ENCODE measurements at places on chromosomes 7 and 10. TPM values are rescaled to one million over a fixed set of nuclear protein-coding genes. Genes with fewer than 3 reads are reported as not detected.

Gene C10orf105
- 0.25 TPM for total RNA-seq

- H3K36me3 ChIP-seq: no peaks in the 10 kb centered on the region
- peak overlapping the region; percentile 84 for H3K27ac ChIP-seq
- peaks cover 18% of the 10 kb centered on the region for H3K4me1 ChIP-seq
- peak; percentile 26 for DNase-seq
- peak overlapping the region; percentile 74 for H3K4me3 ChIP-seq
Measured at GRCh38 chr7:29091715-29092114, 54.6 kb downstream of the CPVL start.

DNA sequence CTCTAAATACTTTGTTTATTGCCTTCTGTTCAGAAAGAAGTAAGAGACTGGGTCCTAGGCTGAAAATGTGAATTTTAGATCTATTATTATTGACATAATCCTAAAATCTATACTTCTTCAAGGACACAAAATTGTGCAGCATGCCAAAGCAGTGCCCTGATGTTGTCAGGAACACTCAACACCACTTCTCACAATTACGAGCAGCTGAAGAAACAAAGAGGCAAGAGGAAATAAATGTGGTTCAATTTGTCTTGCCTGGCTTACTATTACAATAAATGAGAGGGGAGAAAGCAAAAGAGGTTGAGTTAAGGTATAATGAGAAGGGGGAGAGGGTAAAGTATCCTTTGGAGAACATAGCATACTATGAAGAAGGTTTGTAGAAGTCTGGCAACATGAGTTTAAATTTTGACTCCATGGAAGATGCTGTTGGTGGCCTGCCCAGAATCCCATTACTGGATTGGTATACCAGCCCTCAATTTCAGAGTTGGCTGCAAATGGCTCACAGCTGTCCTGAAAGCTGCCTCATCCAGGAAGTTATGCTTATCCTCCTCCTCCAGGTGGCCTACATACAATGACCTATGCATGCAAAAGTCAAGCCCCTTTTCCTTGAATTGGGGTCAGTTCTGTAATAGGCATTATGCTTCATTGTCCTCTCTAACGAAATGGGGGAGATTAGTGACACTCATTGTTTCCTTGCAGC lies 274.6 kb upstream of the SMIM30 start:
- DNase-seq: no peak
- H3K36me3 ChIP-seq: no peaks in the 10 kb centered on the region
- no peak overlapping the region for H3K4me3 ChIP-seq
- H3K27ac ChIP-seq: no peak overlapping the region

DNA sequence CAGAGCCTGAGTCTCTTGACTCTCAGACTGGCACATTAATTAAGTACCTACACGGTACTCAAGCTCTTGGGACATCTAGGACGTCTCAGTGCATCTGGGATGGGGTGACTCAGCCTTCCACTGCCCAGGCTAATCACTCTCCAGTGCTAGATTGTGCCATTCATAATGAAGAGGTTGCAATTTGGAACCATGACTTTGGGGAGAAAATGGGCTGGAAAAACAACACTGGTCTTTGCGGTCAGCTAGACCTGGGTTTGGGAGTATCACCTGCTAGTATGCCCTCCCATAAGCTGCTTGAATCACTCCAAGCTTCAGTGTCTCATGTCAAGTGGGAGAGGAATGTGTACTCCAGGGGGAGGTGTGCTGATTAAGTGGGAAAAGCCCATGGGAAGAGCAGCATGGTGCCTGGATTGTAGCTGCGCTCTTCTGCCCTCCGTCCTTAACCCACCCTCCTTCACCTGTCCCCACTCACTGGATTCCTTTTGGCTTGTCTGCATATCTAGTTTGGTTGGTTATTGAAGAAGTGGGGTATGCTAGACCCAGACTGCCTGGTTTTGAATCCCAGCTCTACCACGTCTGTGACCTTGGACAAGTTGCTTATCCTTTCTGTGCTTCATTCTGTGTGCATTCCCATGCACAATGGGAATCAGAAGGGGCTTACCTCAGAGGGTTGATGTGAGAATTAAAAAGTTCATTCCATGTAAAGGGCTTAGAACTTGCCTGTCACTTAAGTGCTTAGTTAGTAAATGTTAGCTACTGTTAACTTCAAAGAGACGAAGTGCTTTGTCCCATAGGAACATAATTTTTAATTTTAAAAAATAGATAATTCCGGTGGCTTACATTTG lies 3.8 kb downstream of the NFE2L3 start:
- H3K27ac ChIP-seq: peak overlapping the region; percentile 97
- H3K27me3 ChIP-seq: no peaks in the 10 kb centered on the region
- peaks cover 82% of the 10 kb centered on the region for H3K4me1 ChIP-seq
- H3K36me3 ChIP-seq: peaks cover 37% of the 10 kb centered on the region
- DNase-seq: no peak

GRCh38 chr7:139914306-139915267 lies 85.5 kb downstream of the TBXAS1 start:
- H3K27ac ChIP-seq: no peak overlapping the region
- H3K36me3 ChIP-seq: peaks cover 35% of the 10 kb centered on the region
- peaks cover 23% of the 10 kb centered on the region for H3K4me1 ChIP-seq
- DNase-seq: no peak
- H3K27me3 ChIP-seq: peaks cover 3% of the 10 kb centered on the region

DNA sequence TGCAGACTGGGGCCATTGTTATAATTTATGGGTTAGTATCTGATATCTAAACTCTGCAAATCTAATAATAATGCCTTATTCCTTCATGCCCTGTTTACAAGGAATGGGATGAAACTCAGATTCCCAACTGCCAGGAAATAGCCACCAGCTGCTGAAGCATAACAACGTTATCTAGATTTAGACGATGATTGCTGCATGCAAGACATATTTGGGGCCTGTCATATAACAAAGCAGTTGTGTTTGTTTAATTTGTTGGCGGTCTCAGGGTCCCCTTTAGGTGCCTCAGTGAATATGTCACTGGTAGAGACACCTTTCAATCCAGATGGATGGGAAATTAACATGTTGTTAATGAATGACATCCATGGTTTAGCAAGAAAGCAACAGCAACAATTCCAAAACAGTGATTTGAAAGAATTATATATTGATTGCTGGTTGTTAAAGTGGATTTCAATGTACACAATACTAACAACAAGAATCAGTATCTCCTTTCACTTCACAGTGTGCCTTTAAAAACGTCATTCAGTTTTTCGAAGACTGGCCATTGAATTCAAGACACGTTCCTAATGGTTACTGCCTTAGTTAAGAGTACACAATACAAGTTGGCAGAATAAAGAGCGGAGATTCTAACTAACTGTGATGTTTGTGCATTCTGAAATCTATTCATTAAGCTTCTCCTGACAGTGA lies 860.6 kb upstream of the CELF2 start:
- no peaks in the 10 kb centered on the region for H3K27me3 ChIP-seq
- H3K4me3 ChIP-seq: no peak overlapping the region
- no peak for DNase-seq
- H3K36me3 ChIP-seq: no peaks in the 10 kb centered on the region
- no peak overlapping the region for H3K27ac ChIP-seq

DNA sequence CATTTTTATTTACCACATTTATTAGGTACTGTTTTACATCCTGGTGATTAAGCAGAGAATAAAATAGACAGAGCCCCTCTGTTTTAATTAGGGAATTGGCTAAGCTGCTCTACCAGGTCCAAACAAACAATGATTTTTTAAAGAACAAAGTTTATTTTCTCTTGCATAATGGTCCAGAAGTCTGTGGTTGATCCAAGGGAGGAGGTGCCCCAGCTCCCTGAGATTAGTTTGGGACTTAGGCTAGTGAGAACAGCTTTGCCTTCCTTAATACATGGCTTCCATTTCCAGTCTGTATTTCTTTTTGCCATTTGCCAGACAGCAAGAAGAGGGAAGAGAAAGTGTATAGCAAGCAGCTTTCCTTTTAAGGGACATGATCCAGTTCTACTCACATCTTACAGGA lies 2.9 kb upstream of the MIOS start:
- peaks cover 9% of the 10 kb centered on the region for H3K36me3 ChIP-seq
- H3K27me3 ChIP-seq: peaks cover 4% of the 10 kb centered on the region
- peaks cover 15% of the 10 kb centered on the region for H3K4me1 ChIP-seq
- H3K4me3 ChIP-seq: no peak overlapping the region
- no peak for DNase-seq

GRCh38 chr10:75040576-75040975 lies 70.9 kb upstream of the SAMD8 start:
- no peak overlapping the region for H3K4me3 ChIP-seq
- DNase-seq: no peak
- peaks cover 29% of the 10 kb centered on the region for H3K4me1 ChIP-seq
- no peaks in the 10 kb centered on the region for H3K36me3 ChIP-seq

DNA sequence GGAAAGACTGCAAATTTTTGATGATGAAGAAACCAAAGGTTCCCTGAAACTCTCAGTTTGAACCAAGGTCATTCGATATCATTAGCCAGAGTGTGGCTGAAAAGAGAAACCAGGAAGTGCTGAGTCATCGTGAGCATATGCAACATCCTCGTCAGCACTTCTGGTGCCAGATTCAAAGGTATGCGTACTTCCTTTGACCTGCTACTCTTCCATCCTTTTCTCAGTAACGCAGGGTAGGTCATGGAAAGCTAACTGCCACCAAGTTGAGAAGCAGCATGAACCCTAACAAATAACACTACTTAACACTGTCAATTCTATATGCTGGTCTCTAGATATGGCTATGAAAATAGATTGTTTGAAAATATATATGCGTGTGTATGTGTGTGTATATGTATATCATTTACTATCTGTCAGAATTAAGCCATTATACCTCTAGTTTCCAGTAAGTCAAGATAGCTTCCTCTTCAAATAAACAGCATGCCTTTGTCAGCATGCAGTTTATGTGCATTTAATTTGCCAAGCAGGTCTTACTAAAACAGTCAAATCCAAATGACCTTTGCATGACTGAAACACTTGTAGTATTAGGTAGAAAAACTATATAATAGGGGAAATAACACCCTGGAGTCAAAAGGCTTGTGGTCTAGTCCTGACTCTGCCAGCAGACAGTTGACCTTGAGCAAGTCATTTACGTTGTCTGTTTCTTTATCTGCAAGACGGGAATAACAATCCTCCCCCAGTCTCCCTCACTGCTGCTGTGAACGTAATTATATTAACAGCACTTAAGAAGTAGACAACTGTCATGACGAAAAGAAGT lies 26.4 kb downstream of the CDK6 start:
- peak; percentile 83 for DNase-seq
- no peaks in the 10 kb centered on the region for H3K27me3 ChIP-seq
- peaks cover 42% of the 10 kb centered on the region for H3K36me3 ChIP-seq
- H3K4me1 ChIP-seq: peaks cover 87% of the 10 kb centered on the region
- H3K27ac ChIP-seq: peak overlapping the region; percentile 95

DNA sequence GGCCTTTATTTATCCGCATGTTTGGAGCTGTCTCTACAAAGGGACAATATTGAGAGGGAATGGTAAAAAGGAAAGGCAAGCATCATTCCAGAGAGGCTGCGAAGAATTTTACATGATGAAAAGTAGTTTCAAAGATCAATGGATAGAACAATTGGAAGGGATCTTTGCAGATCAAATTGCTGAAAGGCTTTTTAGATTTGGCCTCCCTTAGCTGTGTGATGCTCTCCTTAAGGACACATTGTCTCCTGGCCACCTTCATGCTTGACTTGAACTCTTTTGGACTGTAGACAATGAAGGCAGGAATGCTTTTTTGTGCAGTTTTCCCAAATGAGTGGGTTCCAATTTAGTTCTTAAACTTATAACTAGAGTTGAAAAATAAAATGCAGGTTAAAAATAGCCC lies 344.7 kb downstream of the ARL4A start:
- no peaks in the 10 kb centered on the region for H3K27me3 ChIP-seq
- DNase-seq: no peak
- no peak overlapping the region for H3K4me3 ChIP-seq
- no peaks in the 10 kb centered on the region for H3K36me3 ChIP-seq
- no peaks in the 10 kb centered on the region for H3K4me1 ChIP-seq

- H3K27ac ChIP-seq: no peak overlapping the region
- H3K4me3 ChIP-seq: no peak overlapping the region
- no peaks in the 10 kb centered on the region for H3K36me3 ChIP-seq
- H3K27me3 ChIP-seq: no peaks in the 10 kb centered on the region
- no peak for DNase-seq
- no peaks in the 10 kb centered on the region for H3K4me1 ChIP-seq
Measured at GRCh38 chr10:78961760-78962159, 107.0 kb upstream of the ZMIZ1 start.

- H3K4me1 ChIP-seq: peaks cover 5% of the 10 kb centered on the region
- no peaks in the 10 kb centered on the region for H3K36me3 ChIP-seq
- H3K4me3 ChIP-seq: no peak overlapping the region
- H3K27me3 ChIP-seq: peaks cover 11% of the 10 kb centered on the region
Measured at GRCh38 chr7:16795624-16796023, 9.2 kb downstream of the AGR2 start.

GRCh38 chr10:3790858-3791257 lies 5.8 kb upstream of the KLF6 start:
- no peak overlapping the region for H3K4me3 ChIP-seq
- H3K27me3 ChIP-seq: peaks cover 10% of the 10 kb centered on the region
- no peak for DNase-seq
- H3K4me1 ChIP-seq: peaks cover 10% of the 10 kb centered on the region

GRCh38 chr7:112940314-112940732 lies 146.3 kb downstream of the GPR85 start:
- H3K4me1 ChIP-seq: peaks cover 34% of the 10 kb centered on the region
- no peaks in the 10 kb centered on the region for H3K27me3 ChIP-seq
- no peak for DNase-seq
- H3K4me3 ChIP-seq: peak overlapping the region; percentile 85
- H3K27ac ChIP-seq: peak overlapping the region; percentile 88

- no peaks in the 10 kb centered on the region for H3K4me1 ChIP-seq
- no peak overlapping the region for H3K4me3 ChIP-seq
- DNase-seq: no peak
- no peaks in the 10 kb centered on the region for H3K36me3 ChIP-seq
- H3K27me3 ChIP-seq: no peaks in the 10 kb centered on the region
Measured at GRCh38 chr7:158461824-158462223, 125.8 kb downstream of the PTPRN2 start.

DNA sequence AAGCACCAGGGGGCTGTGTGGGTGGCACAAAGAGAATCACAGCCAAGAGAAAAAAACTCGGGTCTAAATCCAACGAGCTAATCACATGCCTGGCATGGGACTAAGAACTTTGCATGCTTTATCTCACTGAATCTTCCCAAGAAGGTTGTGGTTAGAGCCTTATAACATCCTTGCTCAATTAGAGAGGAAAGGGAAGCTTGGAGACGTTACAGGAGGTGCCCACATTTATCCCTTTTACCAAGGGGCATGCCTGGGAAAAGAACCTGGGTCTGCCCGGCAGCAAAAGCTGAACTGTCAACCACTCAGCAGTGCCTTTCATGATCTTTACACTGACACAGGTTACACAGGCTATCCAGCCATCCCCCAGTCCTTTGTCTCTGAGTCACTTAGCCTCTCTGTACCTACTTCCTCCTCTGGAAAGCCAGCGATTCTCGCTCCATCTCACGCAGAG lies 190.1 kb downstream of the PRPF18 start:
- H3K4me3 ChIP-seq: no peak overlapping the region
- H3K27ac ChIP-seq: no peak overlapping the region
- peaks cover 3% of the 10 kb centered on the region for H3K4me1 ChIP-seq
- H3K27me3 ChIP-seq: peaks cover 31% of the 10 kb centered on the region
- no peak for DNase-seq

DNA sequence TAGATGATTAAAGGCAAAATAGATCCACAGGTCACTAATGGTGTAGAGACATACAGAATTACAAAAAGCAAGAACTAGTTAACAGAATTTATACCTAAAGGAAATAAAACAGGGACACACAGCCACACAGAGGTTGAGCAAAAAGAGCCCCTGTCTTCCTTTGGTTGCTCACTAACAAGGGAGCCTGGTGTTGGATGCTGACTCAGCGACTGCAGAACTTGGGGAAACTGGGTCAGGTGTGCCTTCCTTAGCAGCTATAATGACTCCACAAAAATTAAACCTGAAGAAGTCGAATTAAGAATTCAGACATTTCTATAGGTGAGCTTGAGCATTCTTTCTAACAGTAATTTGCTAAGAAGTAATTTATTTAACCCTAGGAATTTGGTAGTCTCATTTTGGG lies 15.0 kb downstream of the POM121L12 start:
- H3K4me3 ChIP-seq: no peak overlapping the region
- DNase-seq: no peak
- no peaks in the 10 kb centered on the region for H3K4me1 ChIP-seq
- no peaks in the 10 kb centered on the region for H3K36me3 ChIP-seq

Data from activated CD4-positive, alpha-beta memory T cell treated with anti-CD3 and anti-CD28 coated beads, Interleukin-2, amount 10 ng/mL, durations not matched to agents 7 days and 5 days (primary cell).